ENCODE measurements at places on chromosomes 4 and X.

GRCh38 chr4:137659431-137659830, 127.1 kb upstream of the PCDH18 start:
- no peak for DNase-seq

DNA sequence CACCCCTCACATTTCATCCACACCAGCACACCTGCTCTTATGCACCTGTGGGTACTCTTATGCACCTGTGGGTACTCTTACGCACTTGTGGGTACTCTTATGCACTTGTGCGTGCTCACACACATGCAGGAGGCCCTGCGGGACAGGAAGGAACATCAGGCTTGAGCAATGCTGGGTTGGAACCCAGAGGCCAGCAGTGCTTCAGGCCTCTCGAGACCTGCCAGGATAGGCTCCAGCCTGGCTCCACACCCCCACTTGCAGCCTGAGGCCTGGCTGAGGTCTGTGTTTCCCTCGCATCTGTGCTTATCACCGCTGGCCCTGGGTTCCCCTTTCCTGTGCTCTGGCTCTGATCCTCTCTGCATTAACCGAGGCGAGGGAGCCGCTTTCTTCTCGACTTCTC, 34.7 kb downstream of the SORCS2 start:
- DNase-seq: no peak

- no peak for DNase-seq
Observed at GRCh38 chr4:77872723-77873445, 10.3 kb downstream of the MRPL1 start.

DNA sequence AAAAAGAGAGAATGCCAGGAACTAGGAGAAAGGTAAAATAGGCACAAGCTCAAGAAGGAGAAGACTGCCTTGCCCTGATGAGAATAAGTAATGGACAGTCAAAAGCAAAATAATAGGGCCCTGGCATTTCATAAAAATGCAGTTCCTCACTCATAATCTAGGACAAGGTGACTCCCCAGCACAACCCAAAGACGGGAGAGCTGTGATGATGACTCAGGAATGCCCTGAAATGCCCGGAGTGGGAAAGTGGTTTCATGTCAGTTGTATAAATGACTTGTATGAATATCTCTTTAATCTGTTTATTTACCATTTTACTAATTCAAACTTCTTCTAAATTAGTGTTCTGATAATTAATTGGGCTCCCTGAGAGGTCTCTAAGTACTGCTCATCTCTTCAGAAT, 28.8 kb upstream of the SETD7 start:
- no peak for DNase-seq

DNA sequence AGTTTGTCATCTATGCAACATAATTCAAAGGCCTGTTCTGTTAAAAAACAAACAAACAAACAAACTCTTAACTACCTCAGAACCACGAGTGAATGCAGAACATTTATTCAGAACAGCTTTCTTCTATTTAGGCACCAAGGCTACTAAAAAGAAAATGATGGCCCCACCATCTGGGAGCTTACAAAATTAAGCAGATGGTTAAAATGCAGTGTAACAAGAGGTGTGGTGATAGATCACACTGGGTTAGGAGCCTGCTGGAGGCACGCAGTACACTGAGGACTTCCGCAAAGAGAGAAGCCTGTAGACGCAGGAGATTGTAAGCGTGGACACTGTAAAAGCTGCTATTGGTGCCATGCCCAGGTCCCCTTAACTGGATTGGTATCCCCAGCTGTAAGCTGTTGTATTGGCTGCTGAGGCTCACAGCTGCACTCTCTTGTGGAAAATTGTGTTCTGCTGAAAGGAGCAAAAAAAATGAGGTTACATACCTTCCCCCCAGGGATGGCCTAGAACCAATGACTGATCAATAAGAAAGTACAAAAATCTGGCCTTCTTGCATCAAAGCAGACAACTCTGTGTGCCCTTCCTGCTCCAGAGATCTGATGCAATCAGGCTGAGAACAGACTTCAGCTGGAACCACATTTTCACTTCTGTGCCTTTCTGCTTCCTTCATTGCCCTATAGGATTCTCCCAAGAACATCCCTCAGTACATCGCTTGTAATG, 60.0 kb downstream of the SHROOM3 start:
- no peak for DNase-seq

DNA sequence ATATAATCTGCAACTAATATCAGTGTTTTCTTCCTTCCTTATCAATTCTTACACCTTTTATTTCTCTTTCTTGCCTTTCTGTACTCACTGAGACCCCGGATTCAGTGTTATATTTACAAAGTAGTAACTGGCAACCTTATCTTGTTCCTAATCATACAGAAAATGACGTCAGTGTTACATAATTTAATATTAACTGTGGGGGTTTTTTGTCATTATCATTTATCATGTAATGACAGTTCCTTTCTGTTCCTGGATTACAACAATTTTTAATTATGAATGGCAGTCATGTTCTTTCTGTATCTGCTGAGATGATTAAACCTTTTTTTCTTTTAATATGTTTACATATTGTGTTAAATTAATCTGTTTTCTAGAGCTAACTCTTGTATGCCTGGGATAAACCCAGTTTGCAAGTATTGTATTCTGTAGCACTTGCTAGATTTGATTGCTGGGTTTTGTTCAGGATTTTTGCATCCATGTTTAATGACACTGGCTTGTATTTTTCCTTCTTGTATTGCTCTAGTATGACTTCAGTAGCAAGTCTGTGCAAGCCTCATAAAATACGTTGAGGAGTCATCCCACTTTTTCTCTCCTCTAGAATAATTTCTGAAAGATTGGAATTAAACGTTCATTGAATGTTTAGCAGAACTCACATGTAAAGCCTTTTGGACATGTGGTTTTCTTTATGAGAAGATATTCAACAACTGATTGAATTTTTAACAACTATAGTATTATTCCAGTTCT, 10.4 kb upstream of the HSPA4L start:
- no peak for DNase-seq

All from SHP77 treated with DMSO at 0.1 percent for 48 hours (cell line).